Smooth muscle cell of the umbilical artery (primary cell): ENCODE measurements at places on chromosomes 12 and 14. TPM values are rescaled to one million over a fixed set of nuclear protein-coding genes. Genes with fewer than 3 reads are reported as not detected.

SLCO1B1 gene
- not detected in 2 replicates for total RNA-seq

PLEKHG3 gene
- total RNA-seq, result 0.59 and 5.3 TPM in 2 replicates

IRAK3 gene
- 3.6 and 11.6 TPM in 2 replicates for total RNA-seq

NGDN gene
- total RNA-seq, result 34.2 and 41.0 TPM in 2 replicates

TEX22 gene
- 0.09 and 0.30 TPM in 2 replicates for total RNA-seq

CLEC2B gene
- under 0.01 TPM in 1 of 2 replicates, not detected in the other for total RNA-seq

OAS1 gene
- total RNA-seq, result 0.37 and 0.89 TPM in 2 replicates

TTC9 gene
- under 0.01 TPM in 2 replicates for total RNA-seq

GLIPR1L2 gene
- 0.30 and 0.42 TPM in 2 replicates for total RNA-seq

RASAL1 gene
- total RNA-seq, result not detected in 2 replicates

NT5DC3 gene
- total RNA-seq, result 3.9 and 13.8 TPM in 2 replicates

NTF3 gene
- 7.1 and 13.9 TPM in 2 replicates for total RNA-seq

KLRG1 gene
- 0.30 and 1.1 TPM in 2 replicates for total RNA-seq

CMKLR1 gene
- total RNA-seq, result 0.28 and 0.59 TPM in 2 replicates

KRT82 gene
- not detected in 2 replicates for total RNA-seq
